ENCODE measurements at places on chromosomes 2 and 18.

DNA sequence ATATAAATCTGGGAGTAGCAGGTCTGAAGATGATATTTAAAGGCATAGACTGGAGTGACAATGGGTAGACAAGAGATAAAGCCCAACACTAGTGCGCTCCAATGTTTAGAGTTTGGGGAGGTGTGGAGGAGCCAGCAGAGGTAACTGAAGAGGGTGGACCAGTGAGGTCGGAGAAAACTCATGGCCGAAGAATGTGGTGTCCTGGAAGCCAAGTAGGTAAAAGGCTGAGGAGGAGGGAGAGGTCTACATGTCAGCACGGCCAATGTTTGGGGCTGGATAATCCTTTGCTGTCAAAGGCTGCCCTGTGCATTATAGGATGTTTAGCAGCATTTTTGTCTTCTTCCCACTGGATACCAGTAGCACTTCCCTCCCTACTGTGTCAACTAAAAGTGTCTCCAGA lies 78.8 kb upstream of the KCNE4 start:
- DNase-seq: no peak

- DNase-seq: no peak
Measured at GRCh38 chr2:122755281-122755780, 999.9 kb downstream of the TSN start.

GRCh38 chr18:79687806-79688205 lies 8.2 kb downstream of the CTDP1 start:
- DNase-seq: peak; percentile 69

- DNase-seq: no peak
Measured at GRCh38 chr2:150261691-150262090, 225.8 kb downstream of the RND3 start.

GRCh38 chr2:227480528-227480927 lies 8.6 kb downstream of the AGFG1 start:
- DNase-seq: no peak

DNA sequence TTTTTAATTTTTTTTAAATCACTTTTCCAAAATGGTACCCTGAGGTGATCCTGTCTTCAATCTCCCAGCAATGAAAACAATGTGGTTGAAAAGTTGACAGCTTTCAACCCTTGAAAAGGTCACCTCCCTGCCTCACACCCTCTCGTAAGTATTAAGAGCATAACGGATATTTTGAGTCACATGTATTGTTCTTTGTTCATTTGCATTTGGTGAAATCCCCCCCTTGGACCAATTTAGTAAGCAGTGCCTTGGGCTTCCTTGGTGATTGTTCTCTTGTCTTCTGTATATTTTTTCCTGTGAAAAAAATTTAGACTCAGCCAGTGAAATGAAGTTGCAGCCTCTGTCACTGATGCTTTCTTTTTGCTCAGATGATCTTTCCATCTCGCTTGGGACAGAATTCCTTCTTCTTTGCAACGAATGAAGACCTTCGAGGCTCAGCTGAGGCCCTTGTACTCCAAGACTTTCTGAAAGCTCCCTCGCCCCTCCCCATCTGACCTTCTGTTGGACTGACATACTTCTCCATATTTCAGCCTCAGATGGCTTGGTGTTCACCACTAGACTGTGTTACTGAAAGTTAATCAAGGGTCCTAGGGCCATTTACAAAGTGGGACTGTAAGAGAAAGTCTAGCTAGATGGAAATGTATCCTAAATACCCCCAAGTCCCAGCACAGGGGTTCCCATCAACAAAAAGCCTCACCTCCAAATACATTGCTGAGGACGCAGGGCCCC lies 158.4 kb downstream of the BCL2 start:
- DNase-seq: no peak

DNA sequence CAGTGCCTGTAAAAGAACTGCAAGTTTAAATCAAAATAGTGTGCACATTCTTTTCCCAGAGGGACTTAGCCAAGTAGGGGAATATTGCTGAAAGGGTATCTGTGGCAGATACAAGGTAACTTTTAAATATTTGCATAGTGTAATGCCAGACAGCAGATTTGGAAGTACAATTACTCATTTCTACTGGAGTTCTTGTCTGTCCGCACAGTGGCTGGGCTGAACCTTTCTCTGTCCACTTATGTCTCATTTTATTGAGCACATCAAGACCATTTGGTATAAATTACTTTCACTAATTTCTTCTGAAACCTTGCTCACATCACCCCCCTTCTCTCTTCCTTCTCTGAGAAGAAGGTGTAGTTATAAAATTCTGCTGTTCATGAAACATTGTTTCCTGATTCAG lies 271.3 kb downstream of the THSD7B start:
- no peak for DNase-seq

DNA sequence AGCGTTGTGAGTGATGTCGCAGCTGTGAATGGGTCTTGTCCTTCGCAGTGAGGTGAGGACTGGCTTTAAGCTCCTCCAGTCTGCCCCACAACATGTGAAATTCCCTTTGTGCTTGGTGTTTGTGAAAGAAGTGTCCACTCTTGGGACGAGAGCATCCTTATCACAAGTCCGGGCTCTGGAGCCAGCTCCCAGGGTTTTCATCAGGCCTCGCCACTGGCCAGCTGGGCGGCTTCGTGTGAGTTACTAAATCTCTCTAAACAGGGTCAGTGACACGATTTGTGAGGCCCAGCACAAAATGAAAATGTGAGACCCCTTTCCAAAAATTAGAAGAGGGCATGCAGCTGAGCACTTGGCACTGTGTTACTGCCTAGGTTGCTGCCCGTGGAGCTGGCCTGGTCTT lies 115.9 kb downstream of the VAPA start:
- DNase-seq: no peak

- DNase-seq: peak; percentile 11
Measured at GRCh38 chr2:72515696-72516095, 310.1 kb downstream of the EXOC6B start.

Measured in brain microvascular endothelial cell (primary cell).